ENCODE measurements at places on chromosomes 13 and 19.

DNA sequence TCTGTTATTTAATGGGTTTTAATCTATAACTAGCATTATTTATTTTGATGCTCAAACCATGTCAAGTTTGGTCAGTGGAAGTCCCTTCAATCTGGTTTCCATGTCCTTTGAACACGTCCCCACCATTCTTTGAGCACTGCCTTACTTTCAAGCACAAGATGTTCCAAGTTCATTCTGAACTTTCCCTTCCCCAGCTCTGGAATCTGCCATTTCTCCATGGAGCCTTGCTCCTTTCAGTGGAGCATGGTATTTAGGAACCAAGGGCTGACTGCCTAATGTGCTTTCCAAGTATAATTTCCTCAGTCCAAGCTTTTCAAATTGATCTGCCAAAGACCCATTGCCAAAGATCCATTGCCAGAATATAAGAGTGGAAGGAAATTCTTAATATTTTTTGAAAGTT lies 1.1 kb upstream of the ZNF546 start:
- no peak for DNase-seq

DNA sequence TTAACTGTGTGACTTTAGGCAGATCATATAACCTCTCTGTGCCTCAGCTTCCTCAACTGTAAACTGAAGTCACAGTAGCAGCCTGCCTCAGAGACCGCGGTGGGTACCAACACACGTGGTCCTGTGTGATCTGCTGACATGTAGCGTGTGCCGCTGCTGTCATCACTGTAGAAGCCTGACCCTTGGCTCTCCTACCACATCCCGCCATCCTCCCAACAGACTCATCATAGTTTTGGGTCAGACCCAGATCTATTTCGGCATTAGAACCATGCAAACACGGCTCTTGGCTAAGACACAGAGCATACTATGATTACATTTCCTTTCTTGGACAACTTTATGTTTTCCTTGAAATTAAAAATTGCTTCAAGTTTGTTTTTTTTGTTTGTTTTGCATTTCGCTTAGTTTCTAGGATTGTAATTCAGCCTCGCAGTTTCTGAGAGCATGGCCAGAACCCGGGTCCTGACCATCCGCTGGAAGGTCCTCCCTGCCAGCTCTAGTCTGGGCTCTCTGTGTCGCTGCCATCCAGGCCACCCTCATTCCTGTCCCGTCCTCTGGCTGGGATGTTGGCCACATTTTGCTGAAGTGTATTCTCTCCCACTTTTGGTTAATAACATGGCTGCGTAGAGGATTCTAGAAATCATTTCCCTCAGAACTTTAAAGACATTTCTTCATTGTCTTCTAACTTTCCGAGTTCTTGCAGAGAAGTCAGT lies 53.0 kb downstream of the GGACT start:
- peak; percentile 44 for DNase-seq

DNA sequence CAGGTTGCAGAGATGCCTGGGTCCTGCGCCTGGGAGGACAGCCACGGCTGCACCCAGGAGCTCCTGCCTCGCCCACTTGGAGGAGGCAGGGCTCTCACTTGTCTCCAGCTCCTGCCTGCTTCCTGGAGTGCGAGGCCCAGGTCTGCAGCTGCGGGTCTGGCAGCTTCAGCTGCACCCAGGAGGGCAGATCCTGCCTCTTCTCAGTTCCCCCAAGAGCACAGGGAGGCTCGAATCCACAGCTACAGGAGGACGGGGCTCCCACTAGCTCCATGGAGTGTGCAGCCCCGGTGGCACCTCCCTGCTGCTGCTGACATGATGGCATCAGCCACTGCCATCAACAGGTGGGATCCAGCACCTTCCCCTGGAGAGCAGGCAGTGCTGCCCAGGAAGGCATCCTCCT lies 4.5 kb downstream of the ZNF554 start:
- no peak for DNase-seq

- no peak for DNase-seq
Measured at GRCh38 chr19:5424192-5424973, 30.8 kb upstream of the ZNRF4 start.

DNA sequence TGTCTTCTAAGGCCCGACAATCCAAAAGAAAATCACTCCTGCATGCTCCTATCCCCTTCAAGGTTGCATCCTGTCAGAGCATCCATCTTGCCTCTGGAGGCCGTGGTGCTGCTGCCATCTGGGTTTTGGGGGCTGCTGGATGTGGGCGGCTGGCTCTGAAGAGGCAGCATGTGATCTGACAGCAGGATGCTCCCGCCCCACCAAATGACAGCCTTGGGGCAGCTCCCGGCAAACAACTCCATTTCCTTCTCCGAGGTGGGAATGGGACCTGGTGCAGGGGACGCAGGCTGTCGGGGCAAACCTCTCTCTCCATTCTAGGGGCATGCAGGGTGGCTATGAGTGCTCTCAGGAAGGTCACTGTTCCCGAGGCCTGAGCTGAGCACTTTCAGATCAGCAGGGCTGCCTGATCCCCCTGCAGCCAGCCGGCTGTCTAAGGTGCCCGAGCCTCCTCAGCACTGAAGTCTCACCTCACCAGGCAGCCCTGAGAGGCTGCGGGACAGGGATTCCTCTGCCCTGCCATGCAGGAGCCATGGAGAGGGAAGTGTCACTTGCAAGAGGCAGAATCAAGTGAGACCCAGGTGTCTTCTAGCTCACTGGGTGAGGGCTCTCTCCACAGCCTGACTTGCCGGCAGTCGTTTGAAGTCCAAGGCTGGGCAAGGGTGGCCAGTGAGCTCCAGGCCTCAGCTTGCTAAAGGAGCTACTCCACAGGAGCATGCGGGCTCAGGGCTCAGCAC lies 28.8 kb downstream of the TSSK6 start:
- no peak for DNase-seq

- no peak for DNase-seq
Measured at GRCh38 chr13:33096886-33097605, 80.8 kb downstream of the KL start.

GRCh38 chr19:41235480-41235879 lies 16.5 kb downstream of the AXL start:
- DNase-seq = no peak

GRCh38 chr13:21078501-21078900 lies 17.1 kb upstream of the LATS2 start:
- DNase-seq = no peak

DNA sequence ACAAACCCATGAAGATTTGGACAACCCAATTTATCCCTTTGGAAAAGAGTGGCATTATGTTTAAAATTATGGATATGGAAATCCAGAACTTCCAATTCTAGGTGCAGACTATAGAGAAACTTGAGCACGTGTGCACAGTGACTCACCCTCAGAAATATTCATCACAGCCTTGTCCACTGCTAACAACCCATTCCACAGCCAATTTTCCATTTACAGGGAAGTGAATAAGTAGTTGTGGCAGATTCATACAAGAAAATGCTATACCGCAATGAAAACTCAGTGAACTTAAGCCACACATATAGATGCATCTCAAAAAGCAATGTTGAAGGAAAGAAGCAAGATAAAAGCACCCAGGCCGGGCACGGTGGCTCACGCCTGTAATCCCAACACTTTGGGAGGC lies 133.3 kb downstream of the USP12 start:
- DNase-seq = no peak

DNA sequence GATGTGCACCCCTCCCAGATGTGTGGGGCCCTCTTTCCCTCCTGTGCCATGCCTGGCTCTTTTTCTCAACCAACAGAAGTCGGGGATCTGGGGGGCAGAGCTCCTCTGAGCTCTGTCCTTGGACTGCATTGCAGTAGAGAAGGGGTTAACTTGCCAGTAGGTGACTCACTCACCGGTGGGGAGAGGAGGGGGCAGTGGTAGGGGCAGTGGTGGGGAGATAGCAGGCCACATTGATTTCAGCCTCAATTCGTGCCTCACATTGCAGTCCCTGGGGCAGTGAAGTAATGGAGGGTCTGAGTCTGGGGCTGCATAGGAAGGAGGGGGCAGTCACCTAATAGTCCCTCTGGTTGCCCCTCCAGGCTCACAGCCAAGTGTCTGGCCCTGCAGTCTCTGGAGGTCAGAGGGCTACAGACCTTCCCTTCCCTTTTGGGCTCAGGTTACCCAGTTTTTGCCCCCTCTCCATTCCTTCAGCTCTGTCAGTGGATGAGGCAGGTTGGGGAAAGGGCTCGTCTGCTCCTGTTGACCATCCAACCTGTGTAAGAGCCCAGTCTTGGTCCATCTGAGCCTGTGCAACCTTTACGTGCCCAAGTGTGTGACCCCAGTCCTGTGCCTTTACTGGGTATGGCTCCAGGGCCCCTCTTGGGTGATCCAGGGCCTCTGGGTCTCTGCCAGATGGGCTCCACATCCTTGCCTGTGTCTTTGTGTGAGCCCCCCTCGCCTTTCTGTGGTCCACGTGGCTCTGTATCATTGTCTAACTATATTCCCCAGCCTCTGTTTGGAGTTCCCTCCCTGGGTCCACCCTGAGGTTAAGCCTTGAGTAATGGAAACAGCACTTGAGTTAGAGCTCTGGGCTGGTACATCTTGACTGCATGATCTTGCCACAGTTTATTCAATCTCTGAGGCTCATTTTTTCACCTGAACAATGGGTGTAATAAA lies 13.0 kb downstream of the CIC start:
- no peak for DNase-seq

DNA sequence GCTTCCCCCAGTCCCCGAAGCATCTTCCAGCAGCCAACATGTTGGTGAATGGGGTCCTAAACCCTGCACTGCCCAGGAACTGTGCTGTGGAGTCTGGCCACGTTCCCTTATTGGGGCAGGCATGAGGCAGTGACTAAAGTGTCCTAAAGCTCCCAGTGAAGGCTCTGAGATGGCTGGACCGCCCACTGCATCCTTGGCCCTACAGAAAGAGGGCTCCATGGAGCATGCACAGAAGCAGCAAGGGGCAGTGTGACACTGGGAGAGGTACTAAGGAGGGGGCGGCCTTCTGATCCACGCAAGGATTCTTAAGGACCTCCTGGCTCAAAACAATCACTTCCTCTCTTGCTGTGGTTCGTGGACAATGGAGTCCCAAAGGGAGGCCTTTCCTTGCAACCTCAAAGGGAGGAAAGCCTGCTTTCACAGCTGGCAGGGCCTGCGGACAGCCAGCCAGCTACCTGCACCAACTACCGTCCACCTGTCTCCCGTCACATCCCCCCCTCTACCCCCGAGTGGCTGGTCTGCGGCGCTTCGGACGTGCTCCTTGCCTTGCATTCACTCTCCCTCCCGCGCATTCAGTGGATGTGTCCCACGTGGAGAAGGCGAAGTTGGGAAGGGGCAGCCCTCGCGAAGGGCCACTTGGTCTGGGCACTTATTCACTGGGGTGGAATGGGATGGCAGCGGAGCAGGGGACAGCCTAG lies 63.9 kb upstream of the STARD13 start:
- no peak for DNase-seq

GRCh38 chr19:48348045-48348444 lies 15.7 kb downstream of the TMEM143 start:
- no peak for DNase-seq

- no peak for DNase-seq
Measured at GRCh38 chr13:47647001-47647400, 354.1 kb downstream of the SUCLA2 start.

GRCh38 chr19:23531976-23532375 lies 136.7 kb upstream of the ZNF91 start:
- no peak for DNase-seq

Measured in vagina (tissue), 2 donors.